Mammary epithelial cell (primary cell): ENCODE measurements at places on chromosomes 12 and 14.

DNA sequence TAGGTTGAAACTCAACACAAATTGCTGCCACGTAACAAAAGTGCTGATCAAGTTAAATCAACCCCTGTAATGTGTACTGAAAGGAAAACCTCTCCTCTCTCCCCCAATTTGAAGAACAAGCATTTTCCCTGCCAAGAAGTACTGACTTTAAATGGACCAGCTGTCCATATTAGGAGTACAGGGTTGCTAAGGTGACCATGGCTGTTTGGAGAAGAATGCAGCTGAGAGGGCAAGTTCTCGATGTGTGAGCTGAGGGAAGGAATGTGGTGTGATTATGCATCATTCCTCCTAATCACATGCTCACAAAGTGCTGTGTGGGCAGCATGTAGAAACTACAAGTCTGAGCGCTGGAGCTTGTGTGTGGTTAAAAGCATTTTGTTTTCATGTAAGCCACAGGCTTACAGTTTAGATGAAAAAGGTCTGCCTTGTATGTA lies 50.9 kb upstream of the CCT2 start:
- peak; percentile 98 for DNase-seq

- peak; percentile 63 for DNase-seq
Observed at GRCh38 chr14:61461808-61462275, 140.5 kb downstream of the PRKCH start.

GRCh38 chr12:10940389-10940788 lies 1.3 kb upstream of the TAS2R14 start:
- DNase-seq: peak; percentile 92

GRCh38 chr12:949453-950191 lies at the start of gene RAD52:
TSS of gene RAD52 (minus strand) at chr12:949694. CDS start at chr12:933058, 16,636 bp downstream.
- peak; percentile 98 for DNase-seq

GRCh38 chr14:82445810-82446570 lies 912.3 kb upstream of the SEL1L start:
- DNase-seq: no peak

GRCh38 chr14:53218161-53218560 lies 65.0 kb upstream of the DDHD1 start:
- DNase-seq: no peak

DNA sequence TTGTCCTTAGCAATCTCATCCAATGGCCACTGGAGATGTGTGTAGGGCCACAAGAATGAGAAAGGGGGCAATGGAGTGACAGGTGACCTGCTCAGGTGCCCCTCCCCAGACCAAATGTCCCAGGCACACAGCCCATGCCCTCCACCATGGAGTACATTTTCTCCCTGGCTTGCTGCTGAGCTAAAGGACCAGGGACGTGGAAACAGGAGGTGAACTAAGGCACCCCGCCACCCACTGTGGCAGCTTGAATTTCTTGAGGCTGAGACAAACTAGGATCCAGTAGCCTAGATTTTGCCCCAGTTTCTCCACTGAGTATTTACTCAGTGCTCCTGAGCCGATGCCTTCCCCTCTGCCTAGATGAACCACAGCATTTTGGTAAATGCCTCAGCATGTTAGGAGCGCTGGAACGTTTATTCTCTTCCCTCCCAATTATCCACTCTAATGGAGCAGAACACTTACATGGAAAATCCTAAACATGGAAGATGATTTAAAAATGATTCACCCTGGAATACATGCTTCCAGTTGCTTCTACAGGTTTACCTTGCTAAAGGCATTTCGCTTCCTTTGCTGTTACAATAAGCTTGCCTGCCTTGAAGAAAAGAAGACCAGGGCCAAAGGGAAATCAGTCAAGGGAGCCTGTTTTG lies 198.0 kb downstream of the ZFP36L1 start:
- DNase-seq: no peak

DNA sequence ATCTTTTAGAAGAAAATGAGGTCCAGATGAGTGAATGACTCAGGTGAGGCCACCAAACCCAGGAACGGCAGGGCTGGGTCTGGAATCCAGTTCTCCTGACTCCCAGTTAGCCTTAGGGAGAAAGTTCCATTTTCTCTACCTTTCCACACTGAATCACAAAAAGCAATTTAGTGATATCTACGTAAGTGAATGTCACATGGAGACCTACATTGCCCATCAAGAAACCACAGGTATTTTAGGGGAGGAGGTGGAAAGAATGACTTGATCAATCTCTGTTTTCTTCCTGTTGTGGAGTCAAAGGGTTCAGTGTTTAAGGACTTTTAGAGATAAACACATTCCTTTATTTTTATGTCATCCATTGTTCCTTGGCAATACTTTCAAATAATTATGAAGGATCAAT lies 106.9 kb upstream of the PTPRB start:
- DNase-seq: peak; percentile 80

- peak; percentile 35 for DNase-seq
Observed at GRCh38 chr12:18160901-18161300, 70.9 kb upstream of the RERGL start.

- DNase-seq: no peak
Observed at GRCh38 chr14:77710364-77710763, 2.5 kb downstream of the SLIRP start.

GRCh38 chr14:104680806-104681688 lies 8.4 kb upstream of the INF2 start:
- DNase-seq: peak; percentile 89

DNA sequence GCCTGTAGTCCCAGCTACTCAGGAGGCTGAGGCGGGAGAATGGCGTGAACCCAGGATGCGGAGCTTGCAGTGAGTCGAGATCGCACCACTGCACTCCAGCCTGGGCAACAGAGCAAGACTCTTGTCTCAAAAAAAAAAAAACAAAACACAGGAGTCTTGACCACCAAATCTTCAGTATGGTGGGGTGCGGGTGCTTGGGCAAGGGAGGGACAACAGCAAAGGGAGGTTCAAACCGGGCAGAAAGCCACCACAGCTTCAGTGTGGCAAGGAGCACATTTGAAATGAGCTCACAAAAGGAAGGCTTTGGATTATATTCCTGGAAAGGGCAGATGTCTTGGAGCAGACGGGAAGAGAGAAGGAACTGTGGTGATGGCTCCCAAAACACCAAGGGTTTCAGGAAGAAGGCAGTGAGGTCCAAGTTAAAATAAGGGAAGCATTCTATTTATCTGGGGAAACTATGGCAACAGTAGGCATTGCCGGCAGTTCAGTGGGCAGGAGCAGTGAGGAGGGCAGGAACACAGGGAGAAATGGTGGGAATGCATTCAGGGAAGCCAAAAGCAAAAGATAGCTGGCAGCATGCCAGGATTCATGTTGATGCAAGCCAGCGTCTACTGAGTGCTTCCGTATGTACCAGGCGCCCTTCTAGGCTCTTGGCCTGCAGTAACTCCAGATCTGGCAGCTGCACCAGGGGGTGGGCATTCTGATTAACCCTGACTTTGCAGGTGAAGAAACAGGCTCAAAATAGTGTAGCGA lies 51.0 kb upstream of the SRSF5 start:
- peak; percentile 93 for DNase-seq

DNA sequence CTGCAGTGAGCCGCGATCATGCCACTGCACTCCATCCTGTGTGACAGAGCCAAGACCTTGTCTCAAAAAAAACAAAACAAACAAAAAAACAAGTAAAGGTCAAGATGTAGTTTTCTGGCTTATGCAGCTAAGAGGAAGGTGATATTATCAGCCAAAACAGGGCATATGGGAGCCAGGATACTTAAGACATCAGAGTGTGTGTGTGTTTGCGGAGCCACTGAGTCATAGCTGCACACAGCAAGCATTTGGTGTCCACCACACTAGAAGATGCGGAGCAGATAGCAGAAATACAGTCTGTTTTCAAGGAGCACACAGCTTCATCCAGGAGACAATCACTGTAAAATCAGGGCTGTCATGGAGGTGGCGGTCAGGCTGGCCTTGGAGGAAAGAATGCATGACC lies 72.6 kb upstream of the REP15 start:
- DNase-seq: no peak

DNA sequence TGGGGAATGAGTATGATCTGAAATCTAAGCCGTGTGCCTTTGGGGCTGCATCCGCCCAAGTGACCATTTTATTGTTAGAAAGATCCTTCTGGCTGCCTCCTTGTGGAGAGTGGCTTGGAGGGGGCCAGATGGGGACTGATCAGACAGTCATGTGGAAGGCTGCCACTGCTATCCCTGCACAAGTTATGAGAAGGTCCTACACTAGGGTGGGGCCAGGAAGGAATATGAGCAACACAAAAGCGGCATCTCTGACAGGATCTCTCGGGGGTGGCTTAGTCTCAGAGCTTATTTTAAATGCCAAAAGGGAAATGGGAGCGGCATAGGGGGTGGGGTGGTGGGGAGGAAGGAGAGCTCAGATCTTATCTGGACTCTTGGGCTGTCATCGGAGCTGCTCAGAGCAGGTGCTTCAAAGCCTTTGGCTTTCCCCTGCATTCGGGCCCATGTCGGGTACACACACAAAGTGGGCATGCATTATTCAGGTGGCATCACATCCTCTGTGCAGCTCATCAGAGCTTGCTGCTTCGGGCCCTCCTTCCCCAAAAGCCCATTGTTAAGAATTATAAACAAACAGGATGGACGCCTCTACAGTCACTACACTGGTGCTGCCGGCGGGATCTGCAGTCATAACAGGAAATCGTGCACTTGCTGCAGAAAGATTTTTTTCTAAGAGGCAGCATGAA lies 805.4 kb downstream of the VRK1 start:
- DNase-seq: no peak

DNA sequence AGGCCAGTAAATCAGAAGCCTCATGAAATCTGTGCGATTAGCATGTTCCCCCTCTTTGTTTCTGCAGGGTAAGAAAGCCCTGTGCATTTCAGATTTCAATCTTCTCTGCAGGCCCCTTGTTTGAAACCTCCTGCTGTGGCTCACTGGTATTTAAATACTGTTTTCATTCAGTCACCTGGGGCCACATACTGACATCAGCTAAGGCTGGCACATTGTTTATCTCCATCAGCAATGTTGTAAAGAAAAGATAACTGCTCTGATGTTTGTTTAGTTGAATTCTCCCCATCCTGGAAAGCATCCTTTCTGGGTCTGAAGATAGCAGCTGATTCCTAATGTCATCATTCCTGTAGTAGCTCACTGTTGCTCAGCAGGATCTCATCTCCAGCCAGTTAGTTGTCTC lies 554.9 kb downstream of the NRXN3 start:
- DNase-seq: no peak

- DNase-seq: peak; percentile 4
Observed at GRCh38 chr12:63869656-63870055, 25.2 kb downstream of the SRGAP1 start.

DNA sequence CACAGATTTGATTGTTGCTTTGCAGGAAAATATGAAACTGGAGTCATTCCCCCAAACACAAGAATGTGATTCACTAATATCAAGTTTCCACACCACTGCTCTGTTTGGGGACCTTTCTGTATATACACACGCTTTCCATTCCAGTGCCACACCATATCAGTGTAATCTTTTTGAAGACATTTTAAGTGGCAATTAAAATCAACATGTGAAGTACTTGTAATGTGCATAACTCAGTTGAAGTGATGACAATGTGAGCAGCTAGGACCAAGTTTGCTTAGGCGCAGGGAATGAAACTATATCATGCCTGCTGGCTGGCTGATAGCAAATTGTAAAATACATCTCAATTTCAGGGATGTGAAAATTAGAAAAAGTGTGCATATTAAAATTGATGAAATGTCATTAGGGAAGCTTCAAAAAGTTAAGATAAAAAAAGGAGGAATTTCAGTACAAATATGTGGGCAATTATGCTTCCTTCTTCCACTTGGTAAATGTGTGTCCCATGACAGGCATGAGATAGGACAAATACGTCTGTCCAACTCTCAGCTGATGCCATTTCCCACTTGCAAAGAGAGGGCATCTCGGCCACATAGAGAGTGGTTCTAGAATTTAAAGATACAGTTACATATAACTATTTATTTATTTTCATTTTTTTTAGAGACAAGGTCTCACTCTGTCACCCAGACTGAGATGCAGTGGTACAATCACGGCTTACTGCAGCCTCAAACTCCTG lies 43.7 kb downstream of the HSPB8 start:
- no peak for DNase-seq

DNA sequence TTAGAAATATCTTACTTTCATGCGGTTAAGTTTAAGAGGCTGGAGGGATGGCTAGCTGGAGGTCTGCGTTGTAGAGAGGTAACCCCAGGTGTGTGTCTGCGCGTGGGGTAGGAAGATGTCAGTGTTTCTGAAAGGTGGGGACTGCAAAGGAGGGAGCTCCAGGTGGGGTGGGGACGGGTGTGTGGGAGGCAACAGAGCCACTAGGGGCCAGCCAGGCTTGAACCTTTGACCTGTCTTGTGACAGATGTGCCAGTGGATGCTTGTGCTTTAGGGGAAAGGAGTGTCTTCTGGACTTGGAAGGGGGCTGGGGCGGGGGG lies 841 bp downstream of the GLI1 start:
- no peak for DNase-seq

DNA sequence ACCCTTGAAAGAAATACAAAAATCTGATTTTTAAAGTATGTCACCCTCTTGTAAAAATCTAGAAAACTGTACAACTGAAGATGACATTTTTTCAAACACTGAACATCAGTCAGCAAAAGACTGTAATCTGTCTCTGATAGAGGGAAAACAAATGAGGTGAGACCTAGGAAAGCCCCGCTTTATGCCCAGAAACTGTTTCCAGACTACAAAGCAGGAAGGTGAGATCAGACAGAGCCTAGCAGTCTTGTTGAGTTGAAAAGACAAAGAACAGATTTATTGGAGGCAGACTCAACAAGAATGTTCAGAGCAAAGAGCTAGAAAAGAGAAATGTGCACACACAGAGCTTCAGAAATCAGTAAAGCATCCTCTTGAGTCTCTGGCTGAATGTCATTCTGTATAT lies 873.6 kb downstream of the LRFN5 start:
- no peak for DNase-seq

- peak; percentile 75 for DNase-seq
Observed at GRCh38 chr12:116358893-116359761, 81.6 kb upstream of the MED13L start.

DNA sequence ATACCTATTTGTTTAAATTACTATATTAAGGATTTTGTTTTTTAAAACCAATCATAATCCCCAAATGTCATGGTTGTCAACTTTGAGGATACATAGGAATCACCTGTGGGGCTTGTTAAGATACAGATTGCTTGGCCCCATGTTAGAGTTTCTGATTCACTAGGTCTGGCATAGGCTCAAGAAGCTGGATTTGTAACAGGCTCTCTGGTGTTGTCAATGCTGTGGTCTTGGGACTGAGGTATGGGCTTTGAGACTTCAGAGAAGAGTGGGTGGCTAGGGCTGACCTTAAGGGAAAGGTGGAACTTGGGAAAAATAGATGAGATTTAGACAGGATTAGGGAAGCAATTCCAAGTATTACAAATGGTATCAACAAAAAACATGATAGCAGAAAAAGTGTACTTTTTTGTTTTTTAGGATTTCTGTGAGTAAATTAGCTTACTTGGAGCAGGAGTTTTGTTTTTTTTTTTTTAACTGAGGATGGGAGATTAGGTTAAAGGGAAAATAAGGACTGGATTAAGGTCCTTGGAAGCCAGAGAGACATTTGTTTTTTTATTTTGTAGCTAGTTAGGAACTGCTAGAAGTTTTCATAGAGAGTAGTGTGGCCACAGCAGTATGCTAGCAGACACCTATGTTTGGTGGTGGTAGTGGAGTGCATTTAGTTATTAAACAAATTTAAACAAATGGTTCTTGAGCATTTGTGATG lies 88.6 kb downstream of the RAD51B start:
- DNase-seq: no peak
